ENCODE measurements at places on chromosomes 4 and X.

DNA sequence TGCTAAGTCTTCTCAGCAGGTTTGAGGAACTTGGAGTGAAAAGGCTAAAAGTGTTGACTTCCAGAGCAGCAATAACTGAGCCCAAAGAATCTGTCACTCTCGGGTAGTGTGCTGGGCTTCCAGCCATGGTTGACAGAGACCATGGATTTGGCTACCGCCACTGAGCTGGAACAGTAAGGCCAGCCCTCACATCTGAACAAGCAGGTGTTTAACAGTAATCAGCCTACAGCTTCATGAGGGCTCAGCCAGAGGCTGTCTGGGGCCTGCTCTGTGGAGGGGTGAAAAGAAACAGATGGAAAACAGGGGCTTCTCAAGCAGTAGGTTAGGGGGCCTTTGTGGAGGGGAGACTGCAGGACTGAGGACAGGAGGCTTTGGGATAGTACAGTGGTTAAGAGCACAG, 14.9 kb downstream of the RASL11B start:
- DNase-seq = no peak

DNA sequence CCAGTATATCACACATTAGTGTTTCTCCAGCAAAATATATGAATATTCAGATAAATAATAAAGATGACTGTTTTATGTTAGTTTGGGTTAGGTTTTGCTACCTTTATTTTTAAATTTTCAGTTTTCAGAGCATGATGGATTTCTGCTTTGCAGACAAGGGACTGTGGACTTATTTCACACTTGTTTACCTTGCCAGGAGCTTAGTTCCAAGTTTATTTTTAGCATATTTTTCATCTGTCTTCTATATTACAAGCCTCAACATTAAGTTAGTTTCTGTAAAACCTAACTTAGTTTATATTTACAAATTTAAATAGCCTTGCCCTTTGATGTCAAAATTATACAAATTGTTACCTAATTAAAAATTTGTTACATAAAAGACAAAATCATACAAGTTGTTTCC, 163.4 kb downstream of the FBXW7 start:
- DNase-seq = no peak

DNA sequence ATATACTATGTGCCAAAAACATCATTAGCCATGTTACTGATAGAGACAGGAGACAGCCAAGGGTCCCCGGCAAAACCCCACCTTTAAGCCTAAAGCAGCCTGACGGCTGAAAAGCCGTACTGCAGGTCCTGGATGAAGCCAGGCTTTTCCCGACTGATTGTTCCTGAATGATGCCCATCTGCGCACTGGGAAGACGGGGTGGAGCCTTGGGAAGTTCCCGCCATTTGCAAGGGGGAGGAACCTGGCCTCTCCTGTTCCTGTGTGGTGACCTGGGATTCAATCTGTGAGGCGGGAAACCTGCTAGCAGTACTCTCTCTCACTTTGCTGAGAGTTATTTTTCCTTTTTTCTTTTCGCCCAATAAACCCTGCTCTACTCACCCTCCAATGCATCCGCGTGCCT, 15.1 kb upstream of the CAMK2D start:
- DNase-seq = no peak

- DNase-seq = no peak
These were observed 539.1 kb upstream of the MAGEB18 start for GRCh38 chrX:25599061-25599460.

DNA sequence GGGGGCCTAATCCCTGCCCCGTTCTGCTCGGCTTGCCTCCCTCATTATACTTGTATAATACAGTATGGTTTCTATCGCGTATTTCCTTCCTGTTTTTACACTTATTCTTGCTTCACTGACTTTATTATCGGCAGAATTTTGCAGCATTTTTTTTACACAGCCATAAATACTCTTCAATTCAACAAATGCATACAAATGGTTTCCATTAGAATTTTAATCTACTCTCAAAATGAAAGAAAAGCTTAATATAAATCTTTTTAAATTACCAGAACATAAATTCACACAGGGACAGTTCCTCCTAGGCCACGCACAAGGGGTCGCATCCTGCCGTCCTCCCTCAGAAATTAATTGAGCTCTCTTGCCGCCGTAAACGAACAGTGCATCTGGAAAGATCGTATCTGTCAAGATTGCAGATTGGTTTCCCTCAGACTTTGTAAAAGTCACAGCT, 42.9 kb downstream of the DCTD start:
- DNase-seq = no peak

DNA sequence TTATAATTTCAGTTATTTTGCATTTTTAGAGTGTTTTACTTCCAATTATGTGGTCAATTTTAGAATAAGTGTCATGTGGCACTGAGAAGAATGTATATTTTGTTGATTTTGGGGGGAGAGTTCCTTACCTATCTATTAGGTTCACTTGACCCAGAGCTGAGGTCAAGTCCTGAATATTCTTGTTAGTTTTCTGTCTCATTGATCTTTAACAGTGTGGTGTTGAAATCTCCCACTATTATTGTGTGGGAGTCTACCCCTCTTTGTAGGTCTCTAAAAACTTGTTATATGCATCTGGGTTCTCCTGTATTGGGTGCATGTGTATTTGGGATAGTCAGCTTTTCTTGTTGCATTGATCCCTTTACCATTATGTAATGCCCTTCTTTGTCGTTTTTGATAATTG, 127.0 kb upstream of the ZDHHC15 start:
- no peak for DNase-seq

DNA sequence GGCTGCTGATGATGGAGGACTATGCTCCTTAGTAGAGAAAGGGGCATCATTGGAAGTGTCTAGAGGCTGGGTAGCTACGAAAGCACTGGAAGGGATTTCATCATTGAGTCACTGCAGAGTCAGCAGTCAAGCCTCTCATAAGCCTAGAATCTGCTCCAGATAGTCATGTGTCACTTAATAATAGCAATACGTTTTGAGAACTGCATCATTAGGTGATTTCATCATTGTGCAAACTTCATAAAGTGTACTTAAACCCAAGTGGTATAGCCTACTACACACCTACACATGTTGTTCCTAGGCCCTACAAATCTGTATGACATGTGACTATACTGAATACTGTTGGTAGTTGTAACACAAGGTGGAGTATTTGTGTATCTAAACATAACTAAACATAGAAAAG, 165.6 kb downstream of the PTTG2 start:
- no peak for DNase-seq

GRCh38 chrX:153878969-153879653, 6.9 kb downstream of the L1CAM start:
- DNase-seq = no peak

DNA sequence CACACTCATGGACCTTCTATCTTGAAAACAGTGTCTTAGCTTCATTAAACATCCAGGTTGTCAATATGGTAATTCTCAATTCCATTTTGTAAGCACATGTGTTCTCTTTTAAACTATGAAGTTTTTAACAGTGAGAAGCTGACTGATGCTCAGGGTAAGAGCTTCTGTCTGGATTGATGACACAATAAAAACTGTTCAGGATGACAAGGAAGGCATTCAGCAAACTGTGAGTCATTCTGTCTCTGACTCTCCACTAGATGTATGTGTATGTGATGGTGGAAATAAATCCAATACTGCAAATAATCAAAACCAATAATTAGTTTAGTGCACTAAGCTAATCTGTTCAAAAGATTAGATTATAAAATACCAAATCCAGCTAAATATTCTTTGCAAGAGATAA, 115.3 kb upstream of the ARX start:
- no peak for DNase-seq

- no peak for DNase-seq
These were observed 79.3 kb downstream of the CLDN22 start for GRCh38 chr4:183240581-183241321.

GRCh38 chr4:57374866-57375595, 264.8 kb upstream of the IGFBP7 start:
- no peak for DNase-seq

DNA sequence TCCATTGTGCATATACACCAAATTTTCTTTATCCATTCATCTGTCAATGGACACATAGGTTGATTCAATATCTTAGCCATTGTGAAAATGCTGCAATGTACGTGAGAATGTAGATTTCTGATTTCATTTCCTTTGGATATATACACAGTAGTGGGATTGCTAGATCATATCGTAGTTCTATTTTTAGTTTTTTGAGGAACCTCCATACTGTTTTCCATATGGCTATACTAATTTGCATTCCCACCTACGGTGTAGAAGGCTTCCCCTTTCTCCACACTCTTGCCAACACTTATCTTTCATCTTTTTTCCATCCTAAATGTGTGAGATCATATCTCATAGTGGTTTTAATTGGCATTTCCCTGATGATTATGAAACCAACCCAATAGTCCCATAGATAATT, 43.4 kb downstream of the ING2 start:
- DNase-seq = no peak

- no peak for DNase-seq
These were observed 191.2 kb downstream of the BANK1 start for GRCh38 chr4:101981756-101982155.

GRCh38 chr4:88352062-88352740, 26.5 kb upstream of the HERC6 start:
- DNase-seq = no peak

DNA sequence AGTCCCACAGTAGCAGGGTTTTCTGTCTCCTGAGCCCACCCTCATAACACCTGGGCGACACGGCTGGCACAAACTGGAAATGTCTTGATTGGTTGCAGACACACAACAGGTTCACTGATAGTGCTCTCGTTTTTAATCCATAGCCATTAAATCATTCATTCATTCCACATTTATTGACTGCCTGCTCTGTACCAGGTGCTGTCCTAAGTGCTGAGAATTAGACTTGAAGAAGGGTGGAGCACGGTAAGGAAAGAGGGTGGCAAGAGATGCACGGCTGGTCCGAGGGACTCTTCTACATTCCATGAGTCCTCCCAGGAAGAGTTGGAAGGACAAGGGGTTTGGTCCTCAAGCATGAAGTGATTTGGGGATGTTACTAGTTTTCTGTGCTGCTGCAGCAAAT, 100.0 kb downstream of the RELL1 start:
- no peak for DNase-seq

GRCh38 chr4:129446074-129446473, 350.1 kb downstream of the C4orf33 start:
- DNase-seq = no peak

GRCh38 chrX:11528623-11529022, 137.1 kb downstream of the ARHGAP6 start:
- DNase-seq = no peak

- no peak for DNase-seq
These were observed 23.2 kb downstream of the ADD1 start for GRCh38 chr4:2866891-2867290.

Data from stimulated activated CD8-positive, alpha-beta memory T cell treated with anti-CD3 and anti-CD28 coated beads, Interleukin-7, amount 100 ng/mL, for 1 hour (primary cell).